ENCODE measurements at places on chromosomes 7 and 10. TPM values are rescaled to one million over a fixed set of nuclear protein-coding genes. Genes with fewer than 3 reads are reported as not detected.
A peak's percentile ranks its signal among the peaks of the same experiment; 100 is the strongest.

The PRF1 gene
- total RNA-seq: 7.3 TPM

The STOX1 gene
- total RNA-seq: 0.19 TPM

The CPA1 gene
- not detected for total RNA-seq

The EN2 gene
- total RNA-seq: not detected

The CCM2 gene
- total RNA-seq: 29.0 TPM

The HOXA1 gene
- 2.5 TPM for total RNA-seq

The FBXL15 gene
- 19.2 TPM for total RNA-seq

The ASB10 gene
- not detected for total RNA-seq

The PPP1R3C gene
- 8.8 TPM for total RNA-seq

The COL17A1 gene
- 199 TPM for total RNA-seq

The FKBP6 gene
- not detected for total RNA-seq

The GAD2 gene
- total RNA-seq: not detected

DNA sequence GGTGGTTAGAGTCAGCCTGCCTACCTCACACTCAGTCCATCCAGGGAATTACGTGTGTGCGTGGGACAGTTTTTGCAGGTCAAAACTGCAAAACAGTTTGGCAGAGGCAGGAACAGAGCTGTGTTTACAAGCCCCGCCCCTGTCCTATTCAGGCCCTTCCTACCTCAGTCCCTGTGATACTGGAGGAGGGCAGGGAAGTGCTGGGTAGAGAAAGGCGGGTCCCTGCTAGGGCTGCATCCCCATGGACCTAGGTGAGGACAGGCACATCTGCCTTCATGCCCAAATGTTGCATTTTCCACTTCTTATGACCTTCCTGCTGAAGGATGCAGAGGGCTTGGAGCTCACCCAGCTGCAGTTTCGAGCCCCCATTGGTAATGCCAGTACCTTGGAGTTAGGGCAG is 25.1 kb downstream of the SBDS start:
- DNase-seq: no peak
- no peaks in the 10 kb centered on the region for H3K27me3 ChIP-seq
- H3K36me3 ChIP-seq: no peaks in the 10 kb centered on the region
- no peak overlapping the region for H3K4me3 ChIP-seq
- H3K4me1 ChIP-seq: no peaks in the 10 kb centered on the region
- no peak overlapping the region for H3K27ac ChIP-seq

DNA sequence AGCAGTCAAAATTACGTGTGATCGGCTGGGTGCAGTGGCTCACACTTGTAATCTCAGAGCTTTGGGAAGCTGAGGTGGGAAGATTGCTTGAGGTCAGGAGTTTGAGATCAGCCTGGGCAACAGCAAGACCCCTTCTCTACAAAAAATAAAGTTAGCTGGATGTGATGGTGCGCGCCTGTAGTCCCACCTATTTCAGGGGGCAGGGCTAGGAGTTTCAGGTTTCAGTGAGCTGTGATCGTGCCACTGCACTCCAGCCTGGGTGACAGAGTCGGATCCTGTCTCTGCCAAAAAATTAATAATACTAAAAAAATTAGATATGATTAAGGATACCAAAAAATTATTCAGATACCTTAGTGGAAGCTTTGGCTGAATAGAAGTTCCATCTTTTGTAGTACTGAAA is 136.4 kb downstream of the SDK1 start:
- H3K4me3 ChIP-seq: no peak overlapping the region
- no peak overlapping the region for H3K27ac ChIP-seq
- H3K36me3 ChIP-seq: no peaks in the 10 kb centered on the region
- no peak for DNase-seq
- H3K27me3 ChIP-seq: no peaks in the 10 kb centered on the region

GRCh38 chr10:67779465-67780203 is 58.4 kb downstream of the DNAJC12 start:
- no peaks in the 10 kb centered on the region for H3K36me3 ChIP-seq
- no peak for DNase-seq
- no peak overlapping the region for H3K4me3 ChIP-seq

GRCh38 chr10:42963312-42963711 is 113.6 kb upstream of the RET start:
- H3K27me3 ChIP-seq: no peaks in the 10 kb centered on the region
- H3K4me3 ChIP-seq: no peak overlapping the region
- no peak overlapping the region for H3K27ac ChIP-seq
- DNase-seq: no peak
- H3K4me1 ChIP-seq: peaks cover 7% of the 10 kb centered on the region

DNA sequence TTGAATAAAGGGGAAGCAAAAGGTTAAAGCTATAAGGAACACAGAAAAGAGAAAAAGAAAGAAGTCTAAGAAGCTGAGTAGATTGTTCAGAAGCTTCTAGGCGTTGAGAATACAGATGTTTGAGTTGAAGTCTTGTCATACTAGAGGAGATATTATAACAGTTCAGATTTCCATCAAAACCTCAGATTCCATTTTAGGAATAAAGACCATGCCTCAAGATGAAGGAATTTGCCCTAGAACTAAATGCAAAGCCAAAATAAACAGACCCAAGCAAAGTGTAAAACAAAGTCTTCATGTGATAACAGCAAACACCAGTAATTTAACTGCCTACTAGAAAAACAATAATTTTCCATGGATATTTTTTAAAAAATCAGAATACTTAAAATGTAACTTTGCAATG is 476.5 kb upstream of the POT1 start:
- H3K36me3 ChIP-seq: no peaks in the 10 kb centered on the region
- H3K4me3 ChIP-seq: no peak overlapping the region
- no peak overlapping the region for H3K27ac ChIP-seq
- no peaks in the 10 kb centered on the region for H3K27me3 ChIP-seq
- DNase-seq: no peak
- H3K4me1 ChIP-seq: no peaks in the 10 kb centered on the region

DNA sequence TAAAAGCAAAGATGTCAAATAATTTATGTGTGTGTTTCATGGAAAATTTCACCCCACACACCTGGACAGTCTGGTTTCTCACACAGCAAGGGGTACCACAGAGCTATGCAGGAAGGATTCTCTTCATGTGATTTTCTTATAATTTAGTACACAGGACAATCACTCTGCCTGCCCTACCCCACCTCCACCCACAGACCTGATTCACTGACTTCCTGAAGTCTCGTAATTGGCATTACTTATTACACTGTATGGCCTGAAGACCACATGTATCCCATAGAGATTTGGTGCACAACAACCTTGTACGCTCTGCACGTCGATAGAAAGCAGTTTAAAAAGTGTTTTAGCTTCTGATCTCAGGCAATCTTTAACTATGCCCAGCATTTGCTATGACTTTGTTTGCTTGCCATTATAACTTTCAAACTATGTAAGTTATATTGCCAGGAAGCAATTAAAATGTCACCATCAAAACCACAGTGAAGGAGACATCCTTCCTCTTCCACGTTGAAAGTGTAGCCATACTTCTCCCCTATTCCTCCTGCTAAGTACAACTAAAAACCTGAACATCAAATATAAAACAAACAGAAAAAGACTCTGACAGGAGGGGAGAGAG is 279.4 kb upstream of the IMMP2L start:
- H3K36me3 ChIP-seq: no peaks in the 10 kb centered on the region
- no peaks in the 10 kb centered on the region for H3K27me3 ChIP-seq
- peaks cover under 1% of the 10 kb centered on the region for H3K4me1 ChIP-seq
- no peak overlapping the region for H3K27ac ChIP-seq
- no peak for DNase-seq
- H3K4me3 ChIP-seq: no peak overlapping the region

- H3K4me1 ChIP-seq: no peaks in the 10 kb centered on the region
- H3K4me3 ChIP-seq: no peak overlapping the region
- DNase-seq: no peak
- H3K36me3 ChIP-seq: no peaks in the 10 kb centered on the region
- no peaks in the 10 kb centered on the region for H3K27me3 ChIP-seq
Measured at GRCh38 chr10:13928451-13928850, 341.7 kb downstream of the PRPF18 start.

GRCh38 chr10:89837165-89838043 is 136.0 kb downstream of the KIF20B start:
- H3K27me3 ChIP-seq: no peaks in the 10 kb centered on the region
- H3K4me3 ChIP-seq: peak overlapping the region; percentile 65
- DNase-seq: no peak
- H3K36me3 ChIP-seq: no peaks in the 10 kb centered on the region
- peaks cover 26% of the 10 kb centered on the region for H3K4me1 ChIP-seq
- peak overlapping the region; percentile 67 for H3K27ac ChIP-seq

- H3K36me3 ChIP-seq: no peaks in the 10 kb centered on the region
- H3K27ac ChIP-seq: peak overlapping the region; percentile 96
- no peaks in the 10 kb centered on the region for H3K27me3 ChIP-seq
- H3K4me3 ChIP-seq: peak overlapping the region; percentile 95
Measured at GRCh38 chr10:114174695-114175188, 739 bp upstream of the CCDC186 start.

GRCh38 chr10:132492323-132493025 is 45.1 kb upstream of the INPP5A start:
- H3K36me3 ChIP-seq: no peaks in the 10 kb centered on the region
- no peak overlapping the region for H3K4me3 ChIP-seq
- H3K4me1 ChIP-seq: no peaks in the 10 kb centered on the region
- no peaks in the 10 kb centered on the region for H3K27me3 ChIP-seq
- DNase-seq: no peak

GRCh38 chr7:81075150-81075549 is 156.3 kb upstream of the SEMA3C start:
- H3K27ac ChIP-seq: no peak overlapping the region
- no peaks in the 10 kb centered on the region for H3K27me3 ChIP-seq
- H3K36me3 ChIP-seq: no peaks in the 10 kb centered on the region
- DNase-seq: no peak
- no peak overlapping the region for H3K4me3 ChIP-seq
- H3K4me1 ChIP-seq: peaks cover 23% of the 10 kb centered on the region

- no peak overlapping the region for H3K27ac ChIP-seq
- no peaks in the 10 kb centered on the region for H3K4me1 ChIP-seq
Measured at GRCh38 chr10:116836902-116837523, 12.3 kb upstream of the ENO4 start.

GRCh38 chr7:45106-46090 is 147.0 kb upstream of the FAM20C start:
- peaks cover 19% of the 10 kb centered on the region for H3K4me1 ChIP-seq
- no peak overlapping the region for H3K27ac ChIP-seq
- no peaks in the 10 kb centered on the region for H3K36me3 ChIP-seq

DNA sequence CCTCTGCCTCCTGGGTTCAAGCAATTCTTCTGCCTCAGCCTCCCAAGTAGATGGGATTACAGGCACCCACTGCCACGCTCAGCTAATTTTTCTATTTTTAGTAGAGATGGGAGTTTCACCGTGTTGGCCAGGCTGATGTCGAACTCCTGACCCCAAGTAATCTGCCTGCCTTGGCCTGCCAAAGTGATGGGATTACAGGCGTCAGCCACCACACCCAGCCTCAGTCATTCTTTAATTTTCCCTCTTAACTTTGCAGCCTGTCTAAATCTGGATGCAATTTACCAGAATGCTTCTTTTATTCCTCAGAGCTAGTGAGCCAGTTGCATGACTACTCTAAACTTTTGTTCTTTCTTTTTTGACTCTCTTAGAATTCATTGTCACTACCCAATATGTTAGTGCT is 90.5 kb upstream of the CSTF2T start:
- no peak for DNase-seq
- no peak overlapping the region for H3K4me3 ChIP-seq
- peaks cover 9% of the 10 kb centered on the region for H3K4me1 ChIP-seq
- H3K27me3 ChIP-seq: no peaks in the 10 kb centered on the region
- no peak overlapping the region for H3K27ac ChIP-seq

GRCh38 chr7:54544149-54544526 is 2.0 kb downstream of the VSTM2A start:
- H3K4me1 ChIP-seq: peaks cover 2% of the 10 kb centered on the region
- peaks cover 94% of the 10 kb centered on the region for H3K27me3 ChIP-seq
- no peak overlapping the region for H3K27ac ChIP-seq
- H3K36me3 ChIP-seq: no peaks in the 10 kb centered on the region
- no peak for DNase-seq

GRCh38 chr10:51700228-51700817 is 928 bp upstream of the CSTF2T start:
- no peaks in the 10 kb centered on the region for H3K36me3 ChIP-seq
- H3K27ac ChIP-seq: peak overlapping the region; percentile 92
- H3K27me3 ChIP-seq: no peaks in the 10 kb centered on the region
- no peak for DNase-seq

DNA sequence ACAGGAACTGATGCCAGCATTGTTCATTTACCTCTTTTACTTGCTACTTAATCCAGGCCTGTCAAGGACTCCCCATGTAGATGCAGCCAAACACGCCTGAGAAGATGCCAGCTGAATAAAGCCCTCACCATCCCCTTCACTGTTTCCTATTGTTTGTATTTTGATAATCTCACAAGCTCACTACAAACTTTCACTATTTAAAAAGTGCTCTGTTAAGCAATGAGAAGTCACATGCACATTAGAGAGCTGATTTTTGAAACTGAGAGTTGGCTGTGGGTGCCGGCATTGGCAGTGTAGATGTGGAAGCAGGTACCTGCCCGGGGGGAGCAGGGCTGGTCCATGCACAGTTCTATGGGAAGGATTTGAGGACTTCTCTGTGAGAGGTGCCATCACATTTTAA is 169.8 kb upstream of the GRB10 start:
- no peak overlapping the region for H3K27ac ChIP-seq
- H3K36me3 ChIP-seq: no peaks in the 10 kb centered on the region
- H3K4me1 ChIP-seq: peaks cover 9% of the 10 kb centered on the region
- DNase-seq: no peak

- no peaks in the 10 kb centered on the region for H3K27me3 ChIP-seq
- no peak for DNase-seq
- H3K4me1 ChIP-seq: no peaks in the 10 kb centered on the region
- H3K4me3 ChIP-seq: no peak overlapping the region
Measured at GRCh38 chr7:87445897-87446296, 29.6 kb downstream of the ABCB4 start.

- H3K4me3 ChIP-seq: peak overlapping the region; percentile 62
- DNase-seq: peak; percentile 13
- H3K27ac ChIP-seq: no peak overlapping the region
- no peaks in the 10 kb centered on the region for H3K36me3 ChIP-seq
- no peaks in the 10 kb centered on the region for H3K27me3 ChIP-seq
Measured at GRCh38 chr7:158957921-158958491, 101.6 kb downstream of the DYNC2I1 start.

DNA sequence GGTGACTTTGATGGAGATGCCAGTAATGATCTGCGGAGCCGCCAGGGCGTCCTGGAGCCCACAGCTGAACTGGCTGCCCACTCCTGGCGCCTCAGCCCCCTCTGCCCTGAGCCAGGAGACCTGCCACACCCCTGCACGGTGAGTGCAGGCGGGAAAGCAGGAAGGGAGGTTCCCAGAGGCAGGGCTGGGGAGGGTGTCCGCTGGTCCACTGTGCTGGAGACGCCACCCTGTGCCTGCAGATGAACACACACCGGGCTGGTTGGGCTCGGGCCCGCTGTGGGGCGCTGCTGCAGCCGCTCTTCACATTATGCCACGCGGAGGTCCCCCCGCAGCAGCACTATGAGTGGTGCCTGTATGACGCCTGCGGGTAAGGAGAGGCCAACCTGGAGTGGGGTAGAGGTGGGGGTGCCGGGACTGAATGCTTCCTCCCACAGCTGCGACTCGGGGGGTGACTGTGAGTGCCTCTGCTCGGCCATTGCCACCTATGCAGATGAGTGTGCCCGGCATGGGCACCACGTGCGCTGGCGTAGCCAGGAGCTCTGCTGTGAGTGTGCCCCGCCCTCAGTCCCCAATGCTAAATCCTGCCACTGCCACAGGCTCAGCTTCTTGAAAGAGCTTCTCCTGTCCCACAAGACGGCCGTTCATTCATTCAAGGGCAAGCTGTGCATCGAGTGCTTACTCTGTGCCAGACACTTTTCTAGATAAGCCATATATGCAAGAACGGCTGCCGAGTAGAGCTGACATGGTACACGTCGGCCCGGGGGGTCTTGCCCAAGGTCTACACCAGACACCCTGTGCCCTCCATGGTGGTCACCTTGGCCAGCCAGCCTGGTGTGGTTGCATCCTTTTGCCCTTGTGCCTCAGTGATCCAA is 14.3 kb upstream of the ZNF467 start:
- H3K27ac ChIP-seq: no peak overlapping the region
- no peaks in the 10 kb centered on the region for H3K36me3 ChIP-seq
- H3K4me3 ChIP-seq: no peak overlapping the region
- DNase-seq: no peak

All from esophagus squamous epithelium (tissue), 5 donors.